NCI-H1105 (cell line): ENCODE measurements at places on chromosomes 12 and 14.

GRCh38 chr12:49244176-49244575 is 20.7 kb upstream of the TUBA1C start:
- DNase-seq: no peak

DNA sequence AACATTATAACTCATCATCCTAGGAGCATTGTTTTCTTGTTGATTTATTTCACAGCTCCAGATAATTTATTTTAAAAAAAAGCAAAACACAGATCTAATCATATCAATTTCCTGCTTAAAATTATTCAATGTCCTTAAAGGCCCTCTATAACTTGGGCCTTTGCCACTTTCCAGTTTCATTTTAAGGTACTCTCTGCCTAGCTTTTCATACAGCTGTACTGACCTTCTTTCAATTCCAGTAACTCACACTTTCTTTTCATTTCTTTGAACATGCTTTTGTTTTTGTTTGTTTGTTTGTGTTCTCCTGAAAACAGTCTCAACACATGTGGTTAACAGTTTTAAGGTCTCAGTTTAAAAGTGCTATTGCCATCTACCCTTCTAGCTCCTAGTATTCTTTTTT is 281.9 kb downstream of the ACSS3 start:
- no peak for DNase-seq

- no peak for DNase-seq
Observed at GRCh38 chr14:104584557-104584956, 5.0 kb downstream of the C14orf180 start.

GRCh38 chr14:68703093-68703492 is 89.8 kb downstream of the ZFP36L1 start:
- DNase-seq: no peak

DNA sequence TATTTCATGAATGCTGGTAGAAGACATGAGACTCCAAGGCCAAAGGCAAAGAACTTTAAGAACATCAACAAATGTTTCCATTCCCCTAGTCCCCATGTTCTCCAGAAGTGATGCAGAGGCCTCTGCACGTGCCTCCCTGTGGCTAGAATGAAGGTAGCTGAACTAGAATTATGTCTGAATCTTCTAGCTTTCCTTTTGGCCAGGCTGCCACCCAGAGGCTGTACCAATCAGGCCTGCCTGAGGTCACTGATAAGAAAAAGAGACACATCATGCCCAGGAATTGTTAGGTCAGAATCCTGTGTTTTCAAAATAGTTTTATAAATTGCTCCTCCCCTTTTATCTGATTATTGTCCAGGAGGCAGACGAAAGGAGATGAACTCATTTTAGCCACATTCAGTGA is 188.0 kb upstream of the SLC16A7 start:
- DNase-seq: no peak

DNA sequence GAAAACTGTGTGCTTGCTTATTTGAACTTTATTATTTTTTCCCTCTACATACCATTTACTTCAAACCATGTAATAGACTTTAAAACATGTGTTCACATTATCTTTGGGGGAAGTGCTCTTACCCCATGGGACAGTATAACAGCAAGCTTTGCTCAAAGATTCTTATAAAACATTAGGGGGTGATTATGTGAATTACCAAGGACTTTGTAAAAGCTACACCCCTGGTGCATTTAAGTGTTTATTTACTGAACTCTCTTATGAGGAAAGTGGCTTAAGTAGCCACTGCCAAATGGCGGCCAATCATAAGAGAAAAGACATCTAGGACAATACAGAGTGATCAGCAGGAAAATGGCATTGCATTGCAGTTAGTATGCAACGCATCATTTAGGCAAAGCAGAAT is 70.3 kb downstream of the CAPZA3 start:
- no peak for DNase-seq

GRCh38 chr12:99287136-99287535 is 360.4 kb upstream of the GARIN6 start:
- no peak for DNase-seq
